ENCODE measurements at places on chromosomes 7 and 10.

DNA sequence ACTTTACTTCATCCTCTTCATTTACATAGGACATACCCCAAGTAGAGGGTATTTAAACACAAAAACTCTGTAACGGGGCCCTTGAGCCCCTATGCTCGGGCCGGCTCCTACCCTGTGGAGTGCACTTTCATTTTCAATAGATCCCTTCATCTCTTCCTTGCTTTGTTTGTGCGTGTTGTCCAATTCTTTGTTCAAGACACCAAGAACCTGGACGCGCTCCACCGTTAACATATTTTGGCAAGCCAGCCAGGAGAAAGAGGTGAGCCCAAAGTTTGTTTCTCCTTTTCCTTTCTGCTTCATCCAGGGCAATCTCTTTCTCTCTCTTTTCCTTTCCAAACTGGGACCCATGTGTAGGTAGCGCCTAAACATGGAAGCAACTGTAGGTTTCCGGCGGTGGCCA lies 26.0 kb upstream of the BNIP3 start:
- DNase-seq = no peak

- DNase-seq = no peak
These were observed 64.0 kb downstream of the CDK14 start for GRCh38 chr7:90660100-90660499.

DNA sequence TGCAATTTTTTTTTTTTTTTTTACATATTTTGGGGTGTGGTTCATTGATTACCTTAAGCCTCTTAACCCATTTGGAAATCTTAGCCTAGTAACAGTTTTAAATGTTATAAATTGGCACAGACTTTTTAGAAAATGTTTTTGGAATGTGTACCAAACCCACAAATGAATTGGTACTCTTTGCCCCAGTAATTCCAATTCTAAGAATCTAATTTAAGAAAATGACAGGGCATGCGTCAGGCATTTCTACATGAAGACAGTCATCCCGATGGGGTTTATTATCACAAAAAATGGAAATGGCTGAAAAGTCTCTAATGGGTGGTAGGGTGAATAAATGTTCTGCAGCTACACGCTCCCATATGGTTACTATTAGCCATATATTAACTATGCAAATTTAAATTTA lies 54.9 kb downstream of the ITIH5 start:
- DNase-seq = no peak

GRCh38 chr10:89915021-89915420 lies 213.6 kb downstream of the KIF20B start:
- DNase-seq = no peak

- peak; percentile 88 for DNase-seq
These were observed 6.7 kb downstream of the BHLHA15 start for GRCh38 chr7:98217623-98218582.

DNA sequence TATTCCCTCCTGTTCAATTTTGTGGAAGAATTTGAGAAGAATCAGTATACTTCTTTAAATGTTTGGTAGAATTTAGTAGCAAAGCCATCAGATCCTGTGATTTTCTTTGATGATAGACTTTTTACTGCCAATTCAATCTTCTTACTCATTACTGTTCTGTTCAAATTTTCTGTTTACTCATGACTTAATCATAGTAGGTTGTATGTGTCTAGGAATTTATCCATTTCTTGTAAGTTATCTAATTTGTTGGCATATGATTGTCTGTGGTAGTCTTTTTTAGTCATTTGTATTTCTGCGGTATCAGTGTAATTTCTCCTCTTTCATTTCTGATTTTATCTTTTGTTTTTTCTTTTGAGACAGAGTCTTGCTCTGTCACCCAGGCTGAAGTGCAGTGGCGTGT lies 87.4 kb downstream of the CCDC3 start:
- DNase-seq = no peak

GRCh38 chr7:32068411-32069101 lies 1.7 kb downstream of the PDE1C start:
- DNase-seq = no peak
